Vagina (tissue), 2 donors: ENCODE measurements at places on chromosomes 6 and 20. TPM values are rescaled to one million over a fixed set of nuclear protein-coding genes. Genes with fewer than 3 reads are reported as not detected.

Gene LYRM4
- 19.2 TPM for total RNA-seq

Gene CST5
- total RNA-seq = not detected

DNA sequence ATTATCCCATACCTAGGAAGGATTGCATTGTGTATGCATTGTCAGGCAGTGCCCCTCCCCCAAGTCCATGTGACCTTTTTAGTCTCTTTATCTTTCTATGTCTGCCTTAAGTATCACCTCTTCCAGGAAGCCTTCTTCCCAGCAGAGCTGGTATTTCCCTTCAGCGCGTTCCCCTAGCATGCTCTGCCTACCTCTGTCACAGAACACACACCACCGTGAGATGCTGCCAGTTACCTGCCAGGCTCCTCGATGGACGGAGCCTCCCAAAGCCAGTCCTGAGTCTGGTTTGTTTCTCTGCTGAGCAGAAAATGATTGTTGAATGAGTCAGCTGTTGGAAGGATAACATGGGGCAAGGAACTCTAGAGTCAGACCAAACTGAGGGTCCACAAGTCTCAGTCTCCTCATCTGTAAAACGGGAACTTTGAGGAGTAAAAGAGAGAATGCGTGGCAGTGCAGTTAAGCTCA, 11.3 kb upstream of the ZNF335 start:
- no peak for DNase-seq

- no peak for DNase-seq
Measured at GRCh38 chr6:148548065-148548748, 198.6 kb upstream of the UST start.

Gene NNAT
- 8.3 TPM for total RNA-seq

DNA sequence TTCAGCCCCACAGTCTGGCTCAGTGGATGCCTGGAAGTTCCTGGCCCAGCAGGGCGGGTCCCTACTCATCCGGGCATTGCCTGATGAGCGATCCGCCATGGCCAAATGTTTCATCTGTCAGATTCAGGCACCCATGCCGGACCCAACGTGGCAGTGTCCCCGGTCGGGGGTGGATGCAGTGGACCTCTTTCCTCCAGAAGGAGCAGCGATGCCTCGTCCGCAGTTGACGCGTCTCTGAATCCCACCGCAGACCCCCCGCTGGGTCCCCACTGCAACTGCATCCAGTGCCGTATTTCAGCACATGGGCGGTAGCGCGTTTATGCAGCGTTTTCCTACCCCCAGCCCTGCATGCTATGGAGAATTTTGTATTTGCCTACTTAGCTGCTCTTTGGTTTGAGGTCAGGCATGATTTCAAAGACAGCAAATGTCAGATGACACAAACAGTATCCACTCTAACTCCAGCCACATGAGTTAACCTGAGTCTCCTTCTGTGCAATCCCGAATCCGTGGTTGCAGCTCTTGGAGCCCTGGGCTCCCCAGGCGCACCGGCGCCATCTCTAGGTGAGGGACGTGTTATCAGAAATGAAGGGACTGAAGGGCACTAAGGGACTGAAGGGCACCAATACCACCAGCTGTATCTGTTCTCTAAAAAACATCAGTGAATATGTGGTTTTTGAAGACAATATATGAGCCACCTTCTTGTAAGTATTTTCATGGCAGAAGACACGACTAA, 72.6 kb upstream of the THBS2 start:
- no peak for DNase-seq

GRCh38 chr20:39259010-39259803, 297.1 kb downstream of the DHX35 start:
- DNase-seq = no peak

DNA sequence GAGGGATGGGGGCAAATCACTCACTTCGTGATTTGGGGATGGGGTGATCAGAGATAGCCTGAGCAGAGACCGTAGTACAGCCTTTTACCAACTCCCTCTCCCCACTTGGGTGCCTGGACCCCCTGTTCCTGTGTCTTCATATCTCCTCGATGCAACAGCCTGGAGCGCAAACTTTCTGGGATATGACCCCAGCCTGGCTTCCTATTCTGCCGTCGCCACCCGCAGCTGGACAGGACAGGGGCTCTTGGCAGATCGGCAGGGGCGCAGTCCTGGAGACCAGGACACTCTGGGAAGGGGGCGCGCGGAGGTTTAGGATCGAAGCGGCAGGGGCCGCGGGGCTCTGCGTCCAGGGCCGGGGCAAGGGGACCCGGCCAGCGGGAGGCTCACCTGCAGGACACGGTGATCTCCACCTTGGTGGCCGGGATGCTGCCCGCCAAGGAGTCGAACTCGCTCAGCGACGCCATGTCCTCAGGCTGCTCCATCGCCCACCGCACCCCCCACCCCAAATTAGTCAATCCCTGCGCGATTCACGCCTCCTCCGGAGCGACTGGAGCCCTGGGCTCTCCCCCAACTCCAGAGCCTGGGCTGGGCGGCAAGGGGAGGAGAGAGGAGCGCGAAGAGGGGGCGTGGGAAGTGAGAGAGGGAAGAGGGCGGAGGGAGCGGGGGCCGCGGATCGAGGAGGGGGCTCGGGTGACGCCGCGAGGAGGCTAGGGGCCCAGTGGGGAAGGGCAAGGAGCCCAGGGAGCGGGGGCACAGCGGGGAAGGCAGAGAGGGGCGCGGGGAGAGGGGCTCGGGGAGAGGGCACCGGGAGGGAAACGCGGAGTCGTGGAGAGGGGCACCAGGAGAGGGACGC, at the start of gene CPNE5:
TSS of gene CPNE5 (minus strand) at position 549 of the 853 bp plus-strand sequence. CDS start at position 482, 67 bp downstream.
- DNase-seq = no peak

- DNase-seq = no peak
Measured at GRCh38 chr6:19159089-19159488, 678.1 kb upstream of the ID4 start.

GRCh38 chr6:125480571-125480970, 178.8 kb upstream of the HDDC2 start:
- DNase-seq = no peak
